ENCODE measurements at places on chromosomes 3 and 15.

- DNase-seq: no peak
Observed at GRCh38 chr3:6281662-6282061, 579.3 kb upstream of the GRM7 start.

- no peak for DNase-seq
Observed at GRCh38 chr3:55615039-55615693, 128.1 kb upstream of the WNT5A start.

DNA sequence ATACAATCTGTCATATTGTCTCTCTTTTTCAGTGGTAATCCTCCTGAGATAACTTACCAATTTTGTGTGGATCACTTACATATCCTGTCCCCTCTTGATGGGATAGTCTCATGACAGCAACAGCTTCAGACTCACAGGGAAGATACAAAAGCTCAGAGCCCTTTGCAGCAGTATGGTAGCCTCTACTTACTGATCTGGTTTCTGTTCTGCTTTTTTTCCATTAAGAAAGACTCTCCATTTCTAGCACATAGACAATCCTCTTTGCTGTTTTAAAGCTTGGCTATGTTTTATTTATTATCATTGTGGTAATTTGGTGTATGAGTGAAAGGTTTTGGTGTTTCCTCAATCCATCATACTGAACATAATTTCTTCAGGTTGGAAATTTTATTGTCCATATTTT, 25.4 kb upstream of the SOX14 start:
- DNase-seq: no peak

DNA sequence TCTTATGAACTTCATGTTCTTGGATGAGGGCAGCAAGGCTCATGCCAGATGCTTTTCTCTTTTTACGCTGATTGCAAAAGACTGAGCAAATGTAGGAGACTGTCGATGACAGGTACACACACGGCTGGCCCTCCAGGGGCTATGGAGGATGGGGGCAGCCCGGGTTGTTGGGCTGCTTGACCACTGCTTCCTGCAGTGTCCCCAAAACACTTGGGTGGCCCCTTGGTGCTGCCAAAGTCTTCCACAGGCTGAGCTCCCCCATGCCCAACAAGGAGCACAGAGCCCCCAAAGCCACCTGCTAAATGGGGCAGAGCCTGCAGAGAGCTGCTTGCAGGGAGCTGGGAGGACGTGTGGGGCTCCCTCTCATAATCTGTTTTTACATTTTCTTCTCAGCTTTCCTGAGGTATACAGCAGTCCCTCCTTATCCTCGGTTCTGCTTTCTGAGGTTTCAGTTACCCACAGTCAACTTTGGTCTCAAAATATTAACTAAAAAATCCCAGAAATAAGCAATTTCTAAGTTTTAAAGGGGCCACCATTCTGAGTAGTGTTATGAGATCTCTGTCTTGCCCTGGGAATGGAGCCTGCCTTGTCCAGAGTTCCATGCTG, 7.3 kb downstream of the PRR23E start:
- DNase-seq: no peak

DNA sequence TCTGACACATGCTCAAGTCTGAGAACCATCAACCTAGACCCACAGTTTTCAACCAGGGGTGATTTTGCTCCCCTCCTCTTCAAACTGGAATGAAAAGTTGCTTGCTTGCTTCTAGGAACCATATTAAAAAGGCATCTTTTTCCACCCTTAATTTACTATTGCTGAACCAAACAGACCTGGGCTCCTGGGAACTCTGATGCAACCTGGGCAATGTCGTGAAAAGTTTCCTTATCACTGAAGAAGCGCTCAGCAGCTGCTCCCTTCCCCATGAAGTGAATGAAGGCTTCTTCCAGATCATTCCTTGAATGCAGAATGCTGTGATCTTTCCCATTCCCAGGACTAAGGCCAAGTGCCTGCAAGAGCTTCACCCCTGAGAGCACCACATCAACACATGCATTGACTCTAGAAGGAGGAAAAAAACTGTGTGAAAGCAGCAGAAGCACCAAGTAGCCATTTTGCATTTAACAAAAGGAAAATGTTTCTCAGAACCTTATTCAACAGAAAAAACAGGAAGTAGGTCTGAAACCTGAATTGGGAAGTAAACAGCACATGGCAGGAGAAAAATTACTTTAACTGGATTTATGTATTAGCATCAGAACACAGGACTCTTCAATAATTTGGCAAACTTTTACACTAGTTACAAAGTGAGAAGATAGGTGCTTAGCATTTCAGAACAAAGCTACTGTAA, 8.7 kb downstream of the ADPGK start:
- no peak for DNase-seq

- DNase-seq: no peak
Observed at GRCh38 chr3:190060192-190060775, 60.4 kb downstream of the P3H2 start.

GRCh38 chr3:23820888-23821287, 15.1 kb downstream of the UBE2E1 start:
- no peak for DNase-seq

GRCh38 chr3:46369151-46369550, 1.6 kb upstream of the CCR5 start:
- DNase-seq: no peak

GRCh38 chr3:182092662-182093262, 381.0 kb downstream of the SOX2 start:
- no peak for DNase-seq

GRCh38 chr3:173734473-173734872, 336.9 kb downstream of the NLGN1 start:
- DNase-seq: no peak

GRCh38 chr15:83057696-83058376, 9.2 kb downstream of the BTBD1 start:
- DNase-seq: no peak

DNA sequence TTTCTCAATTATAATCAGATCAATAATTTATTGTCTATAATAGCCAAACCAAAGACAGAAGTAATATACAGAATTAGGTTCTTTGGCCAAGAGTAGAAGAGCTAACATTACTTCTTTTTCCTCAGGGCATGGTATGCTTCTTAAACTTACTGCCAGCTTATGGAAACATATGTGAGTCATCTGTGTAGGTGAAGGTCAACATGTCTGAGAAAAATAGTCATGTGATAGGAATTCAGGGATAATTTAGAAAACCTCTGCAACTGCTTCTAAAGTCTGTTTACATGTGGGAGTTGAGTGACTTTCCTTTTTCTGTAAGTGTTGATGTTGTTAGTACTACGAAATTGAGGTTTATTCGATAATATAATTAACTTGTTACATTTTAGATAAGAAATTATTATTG, 19.2 kb upstream of the MAP6D1 start:
- peak; percentile 56 for DNase-seq

DNA sequence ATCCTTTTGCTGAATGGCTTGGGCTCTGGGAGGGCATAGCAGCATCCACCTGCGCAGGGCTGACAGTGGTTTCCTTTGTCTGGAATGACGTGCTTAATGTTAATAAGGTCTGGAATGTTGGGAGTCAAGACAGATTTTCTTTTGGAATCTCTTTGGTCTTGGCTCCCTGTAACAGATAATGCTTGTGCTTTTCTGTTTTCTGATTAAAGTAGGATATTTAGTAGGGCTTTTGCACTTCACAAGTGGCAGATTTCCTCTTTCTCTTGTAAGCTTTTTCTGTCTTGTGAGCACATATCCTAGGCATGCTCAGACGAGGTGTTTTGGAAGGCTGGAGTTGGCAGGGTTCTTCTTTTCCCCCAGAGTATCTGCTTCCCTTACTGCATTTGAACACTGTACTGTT, 189.6 kb downstream of the GHSR start:
- no peak for DNase-seq

GRCh38 chr15:79035111-79035601, 55.4 kb downstream of the RASGRF1 start:
- DNase-seq: peak; percentile 61

GRCh38 chr15:49343546-49343945, 79.5 kb upstream of the FGF7 start:
- no peak for DNase-seq

DNA sequence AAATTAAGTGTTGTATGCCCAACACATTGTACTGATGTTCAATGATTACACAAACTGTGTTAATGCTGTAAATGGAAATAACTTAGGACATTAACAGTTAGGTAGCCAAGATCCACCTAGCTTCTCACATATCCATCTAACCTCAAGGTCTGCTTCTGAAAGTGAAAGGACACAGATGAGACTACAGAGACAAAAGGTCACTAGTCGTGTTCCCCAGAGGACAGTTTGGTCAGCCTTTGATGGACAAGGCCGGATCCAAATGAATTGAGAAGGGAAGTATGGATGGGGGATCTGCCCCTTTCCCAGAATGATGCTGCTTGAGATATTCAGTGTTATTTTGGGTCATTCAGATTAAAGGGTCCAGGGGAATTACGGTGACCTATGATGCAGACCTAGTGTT, 17.2 kb downstream of the ALDH1A2 start:
- DNase-seq: no peak

DNA sequence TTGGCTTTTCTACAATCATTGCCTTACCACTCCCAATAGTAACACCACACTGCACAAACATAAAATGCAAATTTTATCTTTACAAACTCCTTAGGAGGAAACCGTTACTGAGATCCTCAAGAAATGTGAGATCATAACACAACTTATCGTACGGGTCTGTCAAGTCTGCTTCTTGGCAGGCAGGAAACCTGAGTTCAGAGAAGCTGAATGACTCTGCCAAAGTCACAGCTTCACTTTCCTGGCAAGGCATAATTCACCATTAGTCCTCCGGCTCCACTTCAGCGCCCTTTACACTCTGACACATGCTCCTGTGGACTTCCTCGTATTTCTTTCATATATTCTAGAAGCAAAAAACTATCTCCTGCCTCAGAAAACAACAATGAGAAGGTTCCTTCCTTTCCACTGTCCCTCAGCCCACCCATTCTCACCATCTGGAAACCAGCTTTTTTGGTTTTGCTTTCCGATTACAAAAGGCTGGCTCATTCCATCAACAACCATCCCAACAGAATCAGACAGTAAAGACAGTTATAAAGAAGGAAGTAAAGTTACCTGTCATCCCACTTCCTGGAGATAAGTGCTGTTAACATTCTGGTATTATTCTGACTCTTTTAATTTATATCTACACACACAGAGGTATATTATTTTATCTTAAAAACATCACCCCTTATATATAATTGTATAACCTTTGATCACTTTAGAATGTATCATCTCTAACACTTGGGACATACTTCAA, 223.4 kb downstream of the STT3B start:
- no peak for DNase-seq

GRCh38 chr3:10561162-10561945, 56.0 kb upstream of the ATP2B2 start:
- no peak for DNase-seq

DNA sequence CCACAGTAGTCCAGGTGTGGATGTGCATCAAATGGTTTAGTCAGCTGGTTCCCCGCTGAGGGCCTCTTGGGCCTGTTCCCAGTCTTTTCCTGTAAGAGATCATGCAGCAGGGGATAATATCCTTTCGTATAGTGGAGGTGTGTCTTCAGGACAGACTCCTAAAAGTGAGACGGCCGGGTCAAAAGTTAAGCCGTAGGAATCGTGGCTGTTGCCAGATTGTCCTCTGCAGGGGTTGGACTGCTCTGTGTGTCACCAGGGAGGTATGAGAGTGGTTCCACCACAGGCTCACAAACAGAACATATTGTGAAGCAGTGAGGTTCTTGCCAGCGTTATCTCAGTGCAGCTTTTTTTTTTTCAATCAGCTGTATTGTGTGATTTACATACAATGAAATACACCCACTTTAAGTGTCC, 95.0 kb downstream of the VGLL4 start:
- DNase-seq: peak; percentile 43

- DNase-seq: peak; percentile 10
Observed at GRCh38 chr3:111751961-111752360, 107.1 kb upstream of the PHLDB2 start.

GRCh38 chr15:60890375-60891230, 338.5 kb downstream of the RORA start:
- no peak for DNase-seq

- DNase-seq: no peak
Observed at GRCh38 chr3:168093229-168093628, 2.5 kb downstream of the GOLIM4 start.

- DNase-seq: no peak
Observed at GRCh38 chr3:53182764-53183355, 21.9 kb downstream of the PRKCD start.

GRCh38 chr15:74375303-74375693, 7.9 kb upstream of the CYP11A1 start:
- DNase-seq: peak; percentile 75

- DNase-seq: no peak
Observed at GRCh38 chr3:153617463-153617862, 455.4 kb downstream of the RAP2B start.

GRCh38 chr3:156120528-156121251, at the start of gene KCNAB1:
TSS of gene KCNAB1 (plus strand) at chr3:156120578.
- DNase-seq: no peak

GRCh38 chr3:139456386-139456785, 19.9 kb downstream of the RBP2 start:
- no peak for DNase-seq

- DNase-seq: no peak
Observed at GRCh38 chr15:80127911-80128310, 24.9 kb upstream of the FAH start.

GRCh38 chr3:23711916-23712494, 93.8 kb upstream of the UBE2E1 start:
- DNase-seq: no peak

DNA sequence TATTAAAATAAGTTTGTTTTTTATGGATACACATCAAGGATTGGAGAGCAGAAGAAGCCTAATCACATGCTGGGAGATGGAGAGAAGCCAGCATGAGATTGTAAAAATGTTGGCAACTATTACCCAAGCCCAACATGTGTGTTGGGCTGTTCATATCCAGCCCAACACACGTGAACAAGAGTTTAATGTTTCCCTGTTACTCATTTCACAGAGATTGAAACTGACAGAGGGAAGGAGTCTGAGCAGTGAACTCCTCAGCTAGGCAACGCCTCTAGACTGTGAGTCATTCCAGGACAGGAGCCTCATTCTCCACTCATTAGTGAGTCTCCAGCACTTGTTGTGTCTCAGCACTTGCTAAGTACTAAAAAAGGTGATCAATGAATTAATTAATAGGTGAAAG, 43.2 kb upstream of the CMSS1 start:
- DNase-seq: no peak

DNA sequence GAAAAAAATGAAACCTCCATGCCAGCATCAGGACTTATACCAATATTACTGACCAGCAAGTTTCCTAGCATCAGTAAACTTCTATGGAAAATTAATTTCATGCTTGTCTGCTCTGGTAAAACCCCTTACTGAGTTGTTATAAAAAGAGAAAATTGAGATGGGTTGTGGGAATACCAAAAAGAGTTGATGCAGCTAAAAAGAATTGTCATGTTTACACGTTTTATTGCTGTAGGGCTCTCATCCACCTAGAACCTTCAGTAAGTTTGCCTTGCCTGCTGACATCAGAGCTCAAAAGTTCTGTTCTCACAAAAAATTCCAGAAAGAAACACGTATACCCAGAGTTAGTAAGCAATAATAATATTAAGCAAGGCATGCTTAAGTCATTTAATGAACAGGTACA, 641.3 kb upstream of the ZNF385D start:
- no peak for DNase-seq

DNA sequence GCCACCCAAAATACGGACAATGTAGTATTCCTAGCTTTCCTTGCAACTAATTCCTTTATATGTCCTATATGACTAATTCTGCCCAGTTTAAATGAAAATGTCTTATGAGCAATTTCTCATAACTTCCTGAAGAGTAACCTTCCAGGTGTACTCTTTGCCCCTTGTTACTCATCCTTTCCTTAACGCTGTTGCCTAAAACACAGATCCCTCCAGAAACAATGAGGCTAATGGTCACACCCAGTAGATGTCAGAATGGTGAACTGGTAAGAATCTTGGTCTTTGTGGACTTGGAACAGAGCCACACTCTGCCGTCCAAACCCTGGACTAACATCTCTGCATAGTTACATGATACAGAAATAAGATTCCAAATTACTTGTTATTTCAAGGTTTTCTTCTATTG, 497.9 kb downstream of the IGSF11 start:
- DNase-seq: no peak

Data from HTR-8/SVneo (cell line).